ENCODE measurements at places on chromosomes 1 and 21. TPM values are rescaled to one million over a fixed set of nuclear protein-coding genes. Genes with fewer than 3 reads are reported as not detected.

- no peak overlapping the region for H3K27ac ChIP-seq
- H3K4me1 ChIP-seq: peaks cover 22% of the 10 kb centered on the region
- no peak for DNase-seq
- peaks cover 16% of the 10 kb centered on the region for H3K36me3 ChIP-seq
- H3K4me3 ChIP-seq: no peak overlapping the region
- H3K27me3 ChIP-seq: no peaks in the 10 kb centered on the region
These were observed 14.8 kb upstream of the ANGPTL7 start for GRCh38 chr1:11174261-11174942.

- H3K4me1 ChIP-seq: no peaks in the 10 kb centered on the region
- H3K27me3 ChIP-seq: peaks cover 94% of the 10 kb centered on the region
- H3K27ac ChIP-seq: no peak overlapping the region
- no peak for DNase-seq
These were observed 10.9 kb upstream of the GNL2 start for GRCh38 chr1:37606481-37607263.

CBS gene
- total RNA-seq: 287 TPM

GRCh38 chr1:159652506-159652905 lies 61.9 kb downstream of the CRP start:
- H3K4me1 ChIP-seq: no peaks in the 10 kb centered on the region
- DNase-seq: no peak
- H3K27ac ChIP-seq: no peak overlapping the region
- no peaks in the 10 kb centered on the region for H3K27me3 ChIP-seq
- H3K4me3 ChIP-seq: no peak overlapping the region

DNA sequence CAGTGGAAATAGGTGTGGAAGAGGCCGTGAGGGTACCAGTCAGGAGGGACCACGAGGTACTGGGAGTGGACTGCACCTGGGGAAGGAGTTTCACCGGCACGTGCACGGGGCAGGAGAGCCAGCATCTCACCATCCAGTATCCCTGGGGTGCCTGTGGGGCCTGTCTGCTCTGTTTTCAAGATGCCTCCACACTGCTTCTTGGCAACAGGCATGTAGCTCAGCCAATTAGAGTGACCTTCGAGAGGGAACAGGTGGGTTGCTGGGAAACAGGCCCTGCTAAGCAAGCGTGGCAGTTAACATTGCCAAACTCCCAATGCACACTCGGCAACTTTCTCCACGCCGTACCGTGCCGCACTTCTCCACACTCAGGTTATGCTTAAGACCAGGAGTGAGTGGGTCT lies 17.7 kb downstream of the KCNC4 start:
- no peaks in the 10 kb centered on the region for H3K27me3 ChIP-seq
- H3K4me1 ChIP-seq: no peaks in the 10 kb centered on the region
- no peak overlapping the region for H3K4me3 ChIP-seq
- no peaks in the 10 kb centered on the region for H3K36me3 ChIP-seq
- no peak overlapping the region for H3K27ac ChIP-seq
